ENCODE measurements at places on chromosomes 12 and 14.

DNA sequence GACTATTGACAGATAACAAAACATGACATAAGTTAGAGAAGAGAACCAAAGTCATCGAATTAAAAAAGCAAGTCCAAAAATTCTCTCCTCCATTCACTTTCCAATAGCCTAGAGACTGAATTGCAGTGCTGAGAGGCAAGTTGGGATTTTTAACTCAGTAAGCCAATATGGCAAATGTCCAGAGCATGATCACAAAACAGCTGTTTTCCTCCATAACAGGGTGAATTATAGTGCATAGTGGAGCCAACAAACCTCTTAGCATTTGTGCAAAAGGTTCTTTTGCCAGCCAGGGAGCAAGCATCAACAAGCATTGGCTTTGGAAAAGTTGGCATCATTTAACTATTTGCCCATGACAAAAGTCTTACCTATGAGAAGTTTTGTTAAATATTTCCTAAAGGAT is 458.8 kb upstream of the NOVA1 start:
- no peak for DNase-seq

DNA sequence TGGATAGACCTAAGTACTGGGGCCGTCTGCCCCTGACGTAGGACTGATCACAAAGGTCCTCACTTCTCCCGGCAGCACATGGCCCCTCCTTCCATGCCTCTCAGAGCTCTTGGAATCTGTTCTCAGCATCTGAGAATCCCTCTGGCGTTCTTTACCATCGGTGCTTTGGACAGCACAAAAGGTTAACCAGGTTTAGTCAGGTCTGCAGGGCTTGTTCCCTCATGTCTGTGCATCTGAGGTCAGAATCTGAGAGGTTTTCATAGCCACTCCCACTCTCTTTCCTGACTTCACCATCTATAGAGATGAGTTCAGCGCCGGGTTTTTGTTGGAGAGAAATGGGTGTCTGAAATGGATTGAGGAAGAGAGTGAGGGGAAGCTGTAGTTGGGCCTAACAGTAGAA is 130.0 kb upstream of the ARHGAP5 start:
- no peak for DNase-seq

GRCh38 chr14:53432378-53432802 is 279.3 kb upstream of the DDHD1 start:
- peak; percentile 3 for DNase-seq

DNA sequence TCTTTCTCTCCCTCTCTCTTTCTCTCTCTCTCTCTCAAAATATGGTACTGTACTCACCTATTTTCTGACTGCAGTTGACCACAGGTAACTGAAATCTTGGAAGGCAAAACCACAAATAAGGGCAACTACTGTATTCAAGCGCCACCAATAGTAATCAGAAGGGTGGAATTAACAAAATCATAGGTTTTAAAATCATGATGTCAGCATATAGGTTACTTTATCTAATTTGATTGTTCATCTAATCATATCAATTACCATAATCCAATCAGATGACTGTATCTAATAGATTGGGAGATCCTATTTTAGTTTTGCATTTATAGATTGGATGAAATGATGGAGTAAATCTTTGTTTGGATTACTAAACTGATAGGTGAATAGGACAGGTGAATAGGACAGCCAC is 155.8 kb upstream of the KITLG start:
- no peak for DNase-seq

- no peak for DNase-seq
These were observed 162.9 kb downstream of the ADGRD1 start for GRCh38 chr12:131116468-131117117.

- no peak for DNase-seq
These were observed 157.4 kb downstream of the STXBP6 start for GRCh38 chr14:24892497-24893051.
